ENCODE measurements at places on chromosomes 2 and 18. TPM values are rescaled to one million over a fixed set of nuclear protein-coding genes. Genes with fewer than 3 reads are reported as not detected.

The TMEM247 gene
- total RNA-seq: not detected

The PSMA8 gene
- total RNA-seq: not detected

The DUSP19 gene
- 4.2 TPM for total RNA-seq

The TWIST2 gene
- total RNA-seq: 94.5 TPM
